ENCODE measurements at places on chromosomes 11 and 22. TPM values are rescaled to one million over a fixed set of nuclear protein-coding genes. Genes with fewer than 3 reads are reported as not detected.
A peak's percentile ranks its signal among the peaks of the same experiment; 100 is the strongest.

DNA sequence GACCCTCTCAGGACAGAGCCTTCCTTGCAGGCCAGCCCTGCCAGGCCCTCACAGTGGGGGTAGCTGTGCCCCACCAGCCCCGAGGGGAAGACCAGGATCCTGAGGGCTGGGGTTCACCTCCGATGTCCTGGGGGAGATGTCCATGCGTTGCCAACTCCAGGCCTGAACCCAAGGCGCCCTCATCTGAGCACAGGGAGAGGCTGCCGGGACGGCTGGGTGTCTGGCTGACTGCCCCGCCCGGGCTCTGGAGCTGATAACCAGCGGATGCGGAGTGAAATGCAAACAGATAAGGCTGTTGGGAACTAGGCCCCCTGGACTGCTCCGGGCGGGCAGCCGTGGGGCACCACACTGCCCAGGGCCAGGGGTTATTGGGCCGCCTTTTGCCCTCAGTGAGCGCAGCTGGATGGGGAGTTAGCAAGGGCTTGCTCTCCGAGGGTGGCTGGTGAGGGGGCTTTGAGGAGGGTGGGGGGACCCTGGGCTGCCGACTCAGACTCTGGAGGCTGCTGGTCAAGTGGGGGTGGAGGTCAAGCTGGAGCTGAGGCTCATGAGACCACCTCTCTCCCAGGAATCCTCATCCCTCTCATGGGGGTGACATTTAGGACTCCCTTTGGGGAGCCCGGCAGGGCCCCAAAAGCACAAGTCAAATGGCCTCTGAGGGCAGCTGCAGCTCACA lies 5.6 kb upstream of the MUC6 start:
- no peak for DNase-seq

The ROBO4 gene
- not detected for total RNA-seq

DNA sequence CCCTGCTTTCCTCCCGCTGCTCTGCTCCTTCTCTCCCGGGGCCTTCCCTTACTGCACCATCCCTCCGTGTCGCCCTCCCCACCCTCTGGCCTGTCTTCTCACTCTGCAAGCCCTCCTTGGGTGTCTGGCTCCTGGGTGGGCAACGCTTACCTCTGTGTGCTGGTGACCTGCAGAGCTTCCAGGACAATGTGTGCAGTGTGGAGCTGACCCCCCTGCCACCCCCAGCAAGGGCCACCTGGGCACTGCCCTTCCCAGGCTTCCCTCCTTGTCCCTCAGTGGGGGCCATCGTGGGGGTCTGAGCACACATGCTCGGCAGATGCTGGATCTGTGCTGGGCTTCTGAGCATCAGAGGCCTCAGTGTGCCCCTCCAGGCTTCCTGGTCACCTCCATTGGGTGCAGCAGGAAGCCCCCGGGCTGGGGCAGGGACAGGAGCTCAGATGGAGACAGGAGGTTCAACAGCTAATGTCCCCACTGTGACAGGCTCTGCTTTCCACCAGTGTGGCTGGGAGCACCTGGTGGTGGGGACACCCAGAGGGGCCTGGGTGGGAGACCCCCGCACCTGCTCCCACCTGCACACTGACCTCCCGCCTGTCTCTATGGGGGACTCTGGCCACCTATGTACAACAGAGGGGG lies 7.8 kb upstream of the BRSK2 start:
- no peak for DNase-seq

DNA sequence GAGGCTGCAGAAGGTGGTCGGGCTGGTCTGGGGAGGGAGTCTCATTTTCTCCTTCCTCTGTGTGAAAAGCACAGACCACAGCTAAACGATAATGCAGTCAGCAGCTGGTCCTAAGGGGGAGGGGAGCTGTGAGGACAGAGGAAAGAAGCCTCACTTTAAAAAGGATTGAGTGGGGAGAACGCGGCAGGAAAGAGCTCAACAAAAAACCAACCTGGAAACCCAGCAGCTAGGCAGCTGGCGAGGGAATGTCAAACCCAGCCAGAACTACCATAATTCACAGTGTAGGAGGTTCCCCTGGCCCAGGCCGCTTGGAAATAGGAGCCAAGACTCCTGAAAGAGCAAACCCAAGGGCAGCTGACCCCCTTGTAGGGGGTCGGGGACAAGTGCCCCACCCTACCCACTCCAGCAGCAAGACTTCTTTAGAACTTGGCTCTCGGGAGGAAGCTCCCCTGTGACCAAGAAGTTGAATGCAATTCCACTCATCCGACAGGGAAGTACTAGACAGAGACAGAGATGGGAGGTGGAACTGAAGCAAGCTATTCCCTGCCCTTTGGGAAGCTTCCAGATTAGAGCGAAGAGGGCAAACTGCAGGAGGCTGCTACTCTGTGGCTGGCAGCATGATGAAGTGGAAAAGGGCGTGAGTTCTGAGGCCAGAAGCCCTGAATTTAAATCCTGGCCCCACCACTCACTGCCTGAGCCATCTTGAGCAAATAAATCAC lies 16.5 kb upstream of the DGKZ start:
- no peak for DNase-seq

The NXPE4 gene
- not detected for total RNA-seq

- DNase-seq, result no peak
Observed at GRCh38 chr22:29442976-29443375, 4.6 kb downstream of the RFPL1 start.

DNA sequence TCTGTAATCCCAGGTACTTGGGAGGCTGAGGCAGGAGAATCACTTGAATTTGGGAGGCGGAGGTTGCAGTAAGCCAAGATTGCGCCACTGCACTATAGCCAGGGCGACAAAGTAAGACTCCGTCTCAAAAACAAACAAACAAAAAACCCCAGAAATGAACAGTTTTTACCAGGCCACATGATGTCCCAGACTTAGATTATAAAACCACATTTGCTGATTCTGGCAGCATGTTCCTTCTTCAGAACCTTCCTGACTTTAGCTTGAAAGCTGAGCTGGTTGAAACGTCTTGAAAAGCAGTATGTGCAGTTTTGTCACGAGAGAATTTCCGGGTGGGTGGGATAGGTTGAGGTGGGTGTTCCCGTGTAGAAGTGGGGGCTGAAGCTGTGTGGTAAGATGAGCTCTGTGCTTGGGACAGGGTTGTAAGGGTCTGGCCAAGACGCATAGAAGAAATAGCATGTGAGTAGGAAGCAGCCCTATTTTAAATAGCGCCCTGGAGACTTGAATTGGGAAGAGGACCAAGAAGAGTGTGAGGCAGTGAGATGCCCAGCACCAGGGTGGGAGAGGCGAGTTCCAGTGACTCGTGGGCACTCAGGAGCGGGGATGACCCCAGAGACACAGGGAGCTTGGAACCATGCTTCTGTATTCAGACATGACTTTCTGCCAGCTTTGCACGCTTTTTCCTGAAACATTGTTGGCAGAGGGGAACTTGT lies 7.6 kb downstream of the AP2A2 start:
- no peak for DNase-seq

GRCh38 chr11:124752471-124753102 lies 532 bp upstream of the VSIG2 start:
- no peak for DNase-seq

The TPH1 gene
- total RNA-seq, result not detected

The MS4A3 gene
- total RNA-seq, result not detected

DNA sequence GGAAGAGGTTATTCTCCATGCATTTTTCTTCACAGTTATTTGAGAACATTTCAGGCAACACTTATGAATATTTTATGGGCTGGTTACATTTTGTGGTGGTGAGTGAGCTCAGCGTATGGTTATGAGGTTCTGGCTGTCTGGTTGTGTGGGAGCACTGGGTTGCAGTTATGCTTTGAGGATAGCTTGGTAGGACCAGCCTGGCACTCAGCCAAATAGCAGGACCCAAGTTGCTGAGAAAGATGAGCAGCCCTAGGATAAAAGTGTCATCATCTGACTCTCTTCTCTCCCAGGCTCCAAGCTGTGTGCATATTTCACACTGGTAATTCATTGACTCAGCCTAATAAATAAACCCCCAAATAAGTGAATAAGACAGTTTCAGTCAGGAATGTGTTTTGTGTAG lies 8.1 kb upstream of the SRSF8 start:
- no peak for DNase-seq

- DNase-seq, result no peak
Observed at GRCh38 chr11:429931-430456, 11.8 kb downstream of the ANO9 start.

DNA sequence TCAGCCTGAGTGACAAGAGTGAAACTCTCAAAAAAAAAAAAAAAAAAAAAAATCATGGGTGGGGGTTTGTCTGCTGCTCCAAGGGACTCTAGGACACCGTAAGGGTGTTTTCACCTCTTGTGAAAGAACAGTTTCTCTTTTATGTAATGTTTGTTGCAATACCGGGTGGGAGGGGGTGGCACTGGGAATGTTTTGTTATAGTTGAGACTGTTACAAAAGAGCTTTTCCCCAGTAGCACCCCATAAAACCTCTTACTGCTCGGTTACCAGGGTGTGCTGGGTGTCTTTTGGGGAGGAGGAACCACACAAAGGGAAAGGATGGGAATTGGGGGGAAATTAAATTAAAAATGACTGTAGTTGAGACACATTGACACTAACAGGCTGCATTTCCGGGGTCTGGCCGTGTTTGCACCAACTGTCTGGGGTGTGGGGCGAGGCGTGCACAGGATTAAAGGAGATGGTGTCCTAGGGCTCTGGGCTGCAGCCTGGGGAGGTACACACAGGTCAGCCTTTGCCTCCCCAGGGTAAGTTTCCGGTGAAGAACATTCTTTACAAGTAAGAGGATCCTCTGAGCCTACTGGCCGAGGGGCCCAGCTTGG lies 1.6 kb downstream of the NFAM1 start:
- DNase-seq, result no peak

DNA sequence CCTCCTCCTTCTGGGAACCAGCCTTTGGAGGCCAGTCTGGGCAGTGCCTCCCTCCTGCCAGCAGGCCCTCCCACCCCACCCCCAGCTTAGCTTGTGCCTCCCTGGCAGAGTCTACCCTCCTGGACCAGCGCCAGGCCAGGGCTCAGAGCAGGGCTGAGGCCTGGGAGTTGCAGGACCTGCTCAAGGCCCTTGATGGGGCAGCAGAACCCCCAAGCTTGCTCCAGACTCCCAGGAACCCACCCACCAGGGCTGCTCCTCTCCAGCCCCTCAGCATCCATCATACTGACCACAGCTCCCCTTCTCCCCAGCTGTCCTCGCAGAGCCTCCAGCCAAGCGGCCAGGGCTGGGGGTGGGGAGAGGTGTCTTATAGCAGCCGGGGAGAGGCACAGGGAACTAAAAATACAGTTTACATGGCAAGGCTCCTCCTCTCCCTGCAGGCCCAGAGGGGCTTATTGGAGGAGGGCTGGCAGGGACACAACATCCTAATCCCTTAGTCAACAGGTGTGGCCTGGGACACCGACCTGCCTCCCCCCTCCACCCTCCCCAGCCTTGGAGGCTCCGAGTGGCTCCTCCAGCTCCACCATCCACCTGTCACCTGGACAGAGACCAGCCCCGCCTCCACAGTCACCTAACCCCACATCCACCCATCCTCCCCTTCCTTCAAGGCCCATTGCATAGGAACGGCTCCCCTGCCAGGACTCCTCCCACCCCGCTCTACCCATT lies 5.2 kb upstream of the MB start:
- DNase-seq, result peak; percentile 27

The DRD4 gene
- total RNA-seq, result not detected

The RIMBP3B gene
- 0.27 TPM for total RNA-seq

DNA sequence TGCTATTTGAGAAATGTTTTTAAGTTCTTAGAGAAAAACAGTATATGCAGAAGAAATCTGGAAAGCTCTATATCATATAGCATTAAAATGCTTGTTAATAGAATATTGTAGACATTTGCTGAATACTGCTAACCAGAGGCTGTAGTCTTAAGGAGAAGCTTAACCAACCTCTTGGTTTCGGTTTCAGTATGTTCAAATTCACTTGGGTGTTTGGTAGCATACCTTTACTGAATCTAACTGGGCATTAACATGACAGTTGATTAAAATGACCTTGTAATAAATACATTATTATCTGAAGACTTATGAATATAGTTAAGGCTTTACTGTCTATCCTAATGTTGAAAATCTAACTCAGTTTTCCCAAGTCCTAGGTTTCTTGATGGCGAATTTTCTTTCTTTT lies 5.4 kb downstream of the PCF11 start:
- DNase-seq, result no peak

The OR52A5 gene
- not detected for total RNA-seq

The VPREB1 gene
- not detected for total RNA-seq

All from H4 (cell line).